ENCODE measurements at places on chromosomes 1 and 21. TPM values are rescaled to one million over a fixed set of nuclear protein-coding genes. Genes with fewer than 3 reads are reported as not detected.

The FCRL1 gene
- 0.40 TPM for total RNA-seq

The AQP10 gene
- total RNA-seq: not detected

The HSPG2 gene
- 147 TPM for total RNA-seq

The PLEKHN1 gene
- total RNA-seq: not detected

The MYOM3 gene
- total RNA-seq: 130 TPM

The LRRC38 gene
- total RNA-seq: 26.8 TPM

The KLF17 gene
- total RNA-seq: not detected

The COL16A1 gene
- total RNA-seq: 6.1 TPM

The TMEM51 gene
- 0.67 TPM for total RNA-seq

The LCE1A gene
- not detected for total RNA-seq

- DNase-seq: no peak
Observed at GRCh38 chr1:208172423-208173145, 71.6 kb downstream of the PLXNA2 start.

GRCh38 chr1:7930645-7931445 lies 9.8 kb downstream of the TNFRSF9 start:
- DNase-seq: no peak

- DNase-seq: no peak
Observed at GRCh38 chr1:20361401-20361800, 70.7 kb downstream of the VWA5B1 start.

DNA sequence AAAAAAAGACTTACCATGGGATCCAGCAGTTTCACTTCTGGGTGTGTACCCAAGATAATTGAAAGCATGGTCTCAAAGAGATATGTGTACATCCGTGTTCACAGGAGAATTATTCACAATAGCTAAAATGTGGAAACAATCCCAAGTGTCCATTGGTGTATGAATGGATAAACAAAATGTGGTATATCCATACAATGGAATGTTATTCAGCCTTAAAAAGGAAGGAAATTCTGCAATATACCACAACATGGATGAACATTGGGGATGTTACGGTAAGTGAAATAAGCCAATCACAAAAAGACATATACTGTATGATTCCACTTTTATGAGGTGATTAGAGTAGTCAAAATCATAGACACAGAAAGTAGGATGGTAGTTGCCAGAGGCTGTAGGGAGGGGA lies 7.0 kb upstream of the TUT4 start:
- DNase-seq: no peak

GRCh38 chr1:162285149-162285561 lies 91.5 kb downstream of the SPATA46 start:
- no peak for DNase-seq

DNA sequence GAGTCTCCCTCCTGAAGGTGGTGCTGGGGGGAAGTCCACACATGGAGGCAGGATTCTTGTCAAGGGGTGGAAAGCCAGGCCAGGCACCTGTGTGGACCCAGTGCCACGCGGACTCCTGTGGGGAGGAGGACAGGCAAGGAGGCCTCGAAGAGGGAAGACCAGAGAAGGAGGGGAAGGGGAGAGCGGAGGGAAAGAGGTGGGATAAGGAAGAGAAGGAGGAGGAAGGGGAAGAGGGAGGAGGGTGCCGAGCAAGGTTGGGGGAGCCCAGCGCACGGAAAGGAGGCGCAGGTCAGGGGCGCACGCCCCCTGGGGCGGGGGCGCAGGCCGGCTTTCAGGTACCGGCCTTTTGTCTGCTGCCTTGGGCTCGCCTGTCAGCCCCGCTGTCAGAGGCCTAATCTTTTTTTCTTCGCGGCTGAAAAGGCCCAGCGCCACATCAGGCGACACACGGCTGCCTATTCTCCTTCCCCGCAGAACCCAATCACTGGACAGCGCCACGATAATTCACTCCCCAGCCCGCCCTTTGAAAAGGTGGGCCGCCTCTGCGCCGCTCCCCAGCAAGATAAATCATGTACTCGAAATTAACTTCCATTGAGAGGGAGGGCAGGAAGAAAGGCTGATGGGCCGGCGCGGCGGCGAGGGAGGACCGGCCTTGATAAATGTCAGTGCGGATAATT lies 42.5 kb downstream of the PRDM16 start:
- no peak for DNase-seq

GRCh38 chr21:33514229-33514628 lies 22.7 kb upstream of the DNAJC28 start:
- DNase-seq: no peak

GRCh38 chr1:151157067-151157531 lies 650 bp downstream of the TNFAIP8L2 start:
- DNase-seq: no peak

DNA sequence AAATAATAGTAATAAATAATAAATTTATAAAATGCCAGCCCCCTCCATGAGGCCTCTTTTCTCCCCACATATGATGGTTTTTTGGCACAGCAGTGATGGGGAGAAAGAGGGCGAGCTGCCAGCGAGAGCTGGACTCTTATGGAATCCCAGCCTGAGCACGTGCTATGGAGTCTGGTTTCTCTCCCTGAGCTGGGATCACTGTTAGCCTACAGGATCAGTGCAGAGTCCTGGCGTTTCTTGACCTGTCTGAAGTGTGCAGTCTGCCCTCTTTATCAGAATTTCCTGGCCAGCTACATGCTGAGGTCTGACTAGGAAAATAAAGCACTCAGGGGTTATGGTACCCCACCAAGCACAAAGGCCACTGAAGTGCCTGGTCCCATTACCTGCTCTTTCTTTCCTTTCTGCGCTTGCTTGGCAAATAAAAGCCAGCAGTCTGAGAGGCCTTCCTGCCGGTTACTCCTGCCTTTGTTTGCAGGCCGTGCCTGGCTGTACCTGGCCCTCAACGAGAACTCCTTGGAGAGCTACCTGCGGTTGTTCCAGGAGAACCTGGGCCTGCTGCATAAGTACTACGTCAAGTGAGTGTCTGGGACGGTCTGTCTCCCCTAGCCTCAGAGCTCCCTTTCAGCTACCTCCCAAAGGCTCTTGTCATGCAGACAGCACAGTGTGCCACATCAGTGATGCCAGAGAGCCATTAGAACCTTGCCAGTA lies 18.5 kb upstream of the SLC25A34 start:
- DNase-seq: no peak

DNA sequence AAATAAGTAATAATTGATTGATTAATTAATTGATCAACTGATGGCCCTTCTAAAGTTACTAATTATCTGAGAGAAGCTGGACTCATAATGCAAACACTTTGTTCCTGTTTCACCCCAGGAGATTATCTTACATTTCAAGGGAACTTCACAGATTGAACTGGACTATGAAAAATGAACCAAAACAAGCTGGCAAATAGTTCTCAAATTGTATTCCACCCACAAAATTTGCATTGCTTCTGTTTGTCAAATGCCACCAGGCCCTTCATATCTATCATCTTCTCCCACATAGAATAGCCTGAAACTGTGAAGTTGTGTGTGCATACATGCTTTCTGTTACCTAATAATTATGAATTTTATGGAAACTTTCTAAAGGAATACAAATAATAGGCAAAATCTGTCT lies 104.0 kb downstream of the ZNF281 start:
- DNase-seq: no peak

GRCh38 chr1:95169548-95169947 lies 52.4 kb downstream of the TLCD4 start:
- no peak for DNase-seq

- DNase-seq: no peak
Observed at GRCh38 chr1:236509203-236509602, 14.6 kb upstream of the LGALS8 start.

DNA sequence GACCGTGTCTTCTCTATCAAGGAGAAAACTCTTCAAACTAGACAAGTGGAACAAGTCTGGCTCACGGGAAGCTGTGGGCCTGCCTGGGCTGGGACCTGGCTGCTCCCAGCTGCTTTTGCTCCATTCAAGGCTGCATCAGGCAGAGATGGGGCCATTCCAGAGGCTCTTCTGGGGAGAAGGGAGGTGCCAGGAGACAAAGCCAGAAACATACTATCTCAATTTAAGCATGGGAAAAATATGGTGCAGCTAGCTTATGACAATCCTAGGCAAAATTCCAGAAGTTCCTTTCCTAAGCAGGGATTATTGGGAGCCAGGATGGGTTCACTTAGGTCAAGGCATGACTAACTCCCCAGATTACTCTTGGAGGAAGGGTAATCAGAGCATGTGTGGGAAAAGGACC lies 90.8 kb upstream of the SLC2A1 start:
- no peak for DNase-seq

DNA sequence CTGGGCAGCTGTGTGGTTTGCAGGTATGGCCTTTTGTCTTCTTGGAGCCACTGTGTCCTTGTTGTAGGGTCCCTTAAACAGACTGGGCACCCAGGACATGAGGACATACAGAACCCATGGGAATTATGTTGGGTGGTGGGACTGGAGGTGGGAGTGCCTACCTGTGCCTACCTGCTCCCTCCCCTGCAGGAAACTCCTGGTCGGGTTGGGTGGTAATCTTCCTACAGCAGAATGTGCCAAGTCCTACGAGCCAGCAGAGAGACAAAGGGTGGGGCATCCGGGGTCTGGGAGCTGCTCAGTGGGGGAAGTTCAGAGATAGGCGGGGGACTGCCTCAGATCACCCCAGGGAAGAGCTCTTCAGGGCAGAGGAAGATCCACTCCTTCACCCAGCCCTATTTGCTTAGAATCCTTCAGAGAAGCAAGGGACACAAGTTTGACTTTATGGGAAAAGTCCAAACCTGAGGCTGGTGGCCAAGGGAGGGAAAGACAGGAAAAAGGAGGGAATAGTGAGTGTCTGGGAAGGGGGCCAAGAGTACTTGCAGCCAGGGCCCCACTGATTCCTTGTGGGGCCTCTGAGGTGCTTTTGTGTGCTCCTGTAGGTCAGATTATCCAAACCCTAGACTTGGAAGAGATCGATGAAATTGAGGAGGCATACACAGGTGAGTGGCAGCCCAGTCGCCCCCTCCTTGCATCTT lies 58.3 kb downstream of the KIF21B start:
- no peak for DNase-seq

GRCh38 chr1:92759361-92759760 lies 25.5 kb downstream of the EVI5 start:
- DNase-seq: no peak

DNA sequence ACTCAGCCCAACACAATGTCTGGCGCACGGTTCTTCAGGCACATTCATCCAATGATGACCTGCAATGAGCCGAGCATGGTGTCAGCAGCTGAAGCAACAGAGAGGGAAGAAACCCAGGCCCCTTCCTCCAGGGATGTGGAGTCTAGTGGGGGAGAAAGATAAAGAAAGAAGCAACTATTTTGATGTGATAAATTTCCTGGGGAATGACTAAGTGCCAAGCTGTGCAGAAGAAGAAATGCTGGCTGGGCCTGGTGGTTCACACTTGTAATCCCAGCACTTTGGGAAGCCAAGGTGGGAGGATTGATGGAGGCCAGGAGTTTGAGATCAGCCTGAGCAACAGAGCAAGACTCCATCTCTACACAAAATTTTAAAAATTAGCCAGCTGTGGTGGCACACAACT lies 561.8 kb downstream of the KIF26B start:
- DNase-seq: no peak

DNA sequence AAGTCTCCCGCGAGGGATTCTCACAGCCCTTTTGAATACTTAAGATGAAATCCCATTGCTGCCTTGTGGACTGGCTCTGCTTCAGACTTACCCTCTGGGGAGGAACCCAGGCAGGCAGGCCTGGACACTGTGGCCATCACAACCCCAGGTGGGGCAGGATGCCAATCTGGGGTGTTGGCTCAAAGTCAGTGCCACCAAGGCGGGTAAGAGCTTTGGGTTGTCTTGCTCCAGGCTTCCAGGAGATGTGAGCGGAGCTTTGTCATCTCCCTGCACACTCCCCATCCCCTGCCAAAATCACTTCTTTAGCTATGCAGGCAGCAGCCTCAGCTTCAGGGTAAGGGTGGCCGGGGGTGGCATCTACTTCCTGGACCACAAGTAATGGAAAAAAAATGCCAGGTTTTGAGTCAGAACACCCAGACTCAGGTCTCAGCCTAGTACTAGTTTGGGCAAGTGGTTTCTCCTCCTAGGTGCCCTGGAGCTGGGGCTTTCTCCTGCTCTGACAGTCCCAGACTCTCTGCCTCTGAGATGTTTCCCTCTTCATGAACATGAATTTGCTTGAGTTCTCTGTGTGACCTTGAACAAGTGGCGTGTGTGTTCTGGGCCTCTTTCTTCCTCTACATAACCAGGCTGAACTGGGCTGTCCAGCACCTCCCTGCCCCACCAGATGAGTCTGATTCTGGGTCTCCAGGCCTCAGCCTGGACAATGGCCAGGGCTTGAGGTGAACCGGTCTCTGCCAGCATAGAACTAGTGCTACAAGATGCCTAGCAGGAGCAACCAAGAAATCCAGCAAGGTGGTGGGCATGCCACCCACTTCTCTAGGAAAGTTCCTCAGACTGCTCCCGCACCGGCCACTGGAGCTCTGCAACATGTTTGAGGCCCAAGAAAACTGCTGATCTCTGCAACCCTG lies 65.4 kb downstream of the VWA5B1 start:
- DNase-seq: no peak

DNA sequence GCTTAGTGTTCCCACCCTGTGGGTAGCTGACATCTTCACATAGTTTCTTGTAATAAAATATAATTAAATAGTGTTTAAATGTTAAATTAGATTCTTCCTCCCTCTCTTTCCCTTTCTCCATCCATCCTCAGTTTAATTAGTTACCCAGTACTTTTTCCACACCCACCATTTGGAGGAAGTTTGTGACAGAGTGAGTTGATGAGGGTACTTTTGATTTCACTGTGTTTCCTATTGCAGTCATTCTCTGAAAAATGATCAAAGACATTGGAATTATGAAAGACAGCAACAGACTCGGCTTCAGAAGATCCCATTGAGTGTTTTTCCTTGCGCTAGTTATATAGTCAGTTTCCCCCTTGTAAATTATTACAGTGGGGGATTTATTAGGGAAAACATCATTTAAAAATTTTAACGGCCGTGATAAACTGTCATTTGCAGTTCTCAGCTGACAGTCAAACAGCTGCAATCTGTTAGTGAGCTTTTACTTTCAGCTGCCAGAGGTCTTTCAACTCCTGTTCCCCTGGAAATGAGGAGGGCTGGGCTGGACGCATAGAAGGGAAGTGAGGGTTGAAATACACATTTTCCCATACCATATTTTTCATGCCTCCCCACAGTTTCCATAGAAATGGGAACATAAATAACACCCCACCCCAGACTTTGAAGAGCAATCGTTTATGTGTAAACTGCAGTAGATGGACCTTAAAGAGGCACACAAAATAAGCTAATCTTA lies 61.3 kb upstream of the CACYBP start:
- no peak for DNase-seq

DNA sequence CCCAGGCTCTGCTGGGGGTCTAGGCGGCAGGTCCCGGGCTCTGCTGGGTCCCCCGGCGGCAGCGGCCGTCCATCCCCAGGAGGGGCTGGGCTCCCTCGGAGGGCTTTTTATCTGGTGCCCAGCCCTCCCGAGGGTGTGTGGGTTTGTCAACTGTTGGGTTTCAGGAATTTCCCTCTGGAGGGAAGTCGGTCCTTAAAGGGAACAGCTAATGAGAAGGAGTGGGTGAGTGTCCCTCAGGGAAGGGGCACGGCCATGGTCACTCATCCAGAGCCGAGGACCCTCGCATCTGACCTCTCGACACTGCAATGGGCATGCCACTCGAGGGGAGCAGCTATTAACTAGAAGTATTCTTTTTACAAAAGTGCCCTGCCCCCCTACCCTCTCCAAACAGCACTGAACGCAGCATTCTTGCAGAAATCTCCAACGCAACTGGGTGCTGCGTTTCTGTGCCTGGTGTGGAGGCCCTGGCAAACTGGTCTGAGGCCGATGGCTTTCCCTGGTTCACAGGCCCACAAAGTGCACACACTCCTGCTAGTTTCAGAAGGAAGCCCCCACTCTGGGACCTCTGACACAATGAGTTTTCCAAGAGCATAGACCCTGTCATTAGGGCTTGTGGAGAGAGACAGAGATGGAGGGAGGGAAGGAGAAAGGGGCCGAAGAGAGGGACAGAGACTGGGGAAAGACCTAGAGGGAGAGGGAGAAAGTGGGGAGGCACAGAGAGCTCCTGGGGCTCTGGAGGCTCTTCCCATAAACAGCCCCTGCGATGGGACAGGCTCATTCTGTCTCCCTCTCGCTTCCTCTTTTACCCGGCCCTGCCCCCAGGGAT lies 1.0 kb upstream of the TSPEAR start:
- peak; percentile 9 for DNase-seq
